ENCODE measurements at places on chromosomes 12 and 14.
A peak's percentile ranks its signal among the peaks of the same experiment; 100 is the strongest.

DNA sequence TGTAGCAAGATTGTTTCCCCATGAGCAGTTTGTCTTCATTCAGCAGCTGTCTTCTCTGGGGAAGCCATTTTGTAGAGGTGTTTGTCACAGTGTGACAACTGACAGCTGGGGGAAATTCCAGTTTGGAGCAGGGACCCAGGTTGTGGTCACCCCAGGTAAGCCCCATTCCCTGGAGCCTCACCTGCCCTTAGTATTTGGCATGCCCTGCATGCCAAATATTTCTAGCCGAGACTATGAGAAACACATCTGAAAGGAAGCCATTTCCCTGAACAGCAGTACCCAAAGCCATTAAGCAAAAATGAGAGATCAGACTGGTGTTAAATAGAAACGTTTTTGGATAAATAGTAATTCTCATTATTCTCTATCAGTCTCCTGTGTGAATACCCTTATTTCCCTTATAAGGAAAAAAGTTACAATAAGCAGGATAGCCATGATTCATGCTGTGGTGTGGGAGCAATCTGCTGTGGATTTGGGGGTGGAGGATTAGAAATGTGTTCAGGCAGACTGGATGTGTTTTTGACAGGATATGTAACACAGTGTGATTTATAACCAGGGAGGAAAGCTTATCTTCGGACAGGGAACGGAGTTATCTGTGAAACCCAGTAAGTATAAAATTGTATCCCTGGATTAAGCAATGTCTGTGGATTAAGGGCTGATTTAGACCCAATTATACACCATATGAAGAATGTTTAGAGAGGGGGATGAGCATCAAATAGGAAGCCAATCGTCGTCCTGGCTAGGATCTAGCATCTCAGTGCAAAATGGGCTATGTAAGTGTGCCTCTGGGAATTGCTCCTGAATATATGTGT, 68.9 kb downstream of the DAD1 start:
- no peak for DNase-seq

DNA sequence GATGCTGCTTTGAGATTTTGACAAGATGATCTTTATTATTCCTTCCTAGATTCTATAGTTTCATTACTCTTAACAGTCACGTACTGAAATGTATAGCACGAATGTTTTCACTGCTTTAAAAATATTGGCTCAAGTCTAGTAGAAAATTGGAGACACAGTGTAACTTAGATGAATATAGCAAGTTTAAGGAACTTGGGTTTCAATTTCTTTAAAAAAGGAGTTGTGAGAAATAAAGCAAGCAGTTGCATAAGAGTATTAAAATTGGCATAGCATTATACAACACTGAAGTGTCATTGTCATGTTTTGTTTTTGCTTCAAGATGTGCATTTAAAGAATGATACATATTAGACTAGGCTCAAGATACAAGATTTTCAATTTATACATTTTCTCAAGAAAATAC, 624.8 kb upstream of the NOVA1 start:
- DNase-seq, result no peak

DNA sequence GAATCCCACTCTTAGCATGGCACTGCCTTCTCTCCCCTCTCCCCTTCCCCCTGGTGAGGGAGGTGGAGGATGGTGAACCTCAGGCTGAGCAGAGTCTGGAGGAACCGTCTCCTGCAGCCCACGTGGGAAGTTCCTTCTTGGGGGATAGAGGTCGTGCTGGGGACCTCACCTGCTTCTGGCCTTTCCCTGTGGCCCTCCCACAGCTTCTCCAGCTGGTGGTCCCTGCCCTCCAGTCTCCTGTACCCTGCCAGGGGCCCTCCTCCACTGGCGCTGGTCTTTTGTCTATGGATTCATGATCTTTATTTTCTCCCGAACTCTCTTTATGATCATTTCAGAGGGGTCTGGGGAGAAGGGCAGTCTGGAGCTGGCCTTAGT, 9.0 kb upstream of the MTA1 start:
- no peak for DNase-seq

GRCh38 chr14:44712024-44712815, 205.1 kb upstream of the FSCB start:
- no peak for DNase-seq

GRCh38 chr12:54420766-54421144, 1.7 kb upstream of the ITGA5 start:
- no peak for DNase-seq

DNA sequence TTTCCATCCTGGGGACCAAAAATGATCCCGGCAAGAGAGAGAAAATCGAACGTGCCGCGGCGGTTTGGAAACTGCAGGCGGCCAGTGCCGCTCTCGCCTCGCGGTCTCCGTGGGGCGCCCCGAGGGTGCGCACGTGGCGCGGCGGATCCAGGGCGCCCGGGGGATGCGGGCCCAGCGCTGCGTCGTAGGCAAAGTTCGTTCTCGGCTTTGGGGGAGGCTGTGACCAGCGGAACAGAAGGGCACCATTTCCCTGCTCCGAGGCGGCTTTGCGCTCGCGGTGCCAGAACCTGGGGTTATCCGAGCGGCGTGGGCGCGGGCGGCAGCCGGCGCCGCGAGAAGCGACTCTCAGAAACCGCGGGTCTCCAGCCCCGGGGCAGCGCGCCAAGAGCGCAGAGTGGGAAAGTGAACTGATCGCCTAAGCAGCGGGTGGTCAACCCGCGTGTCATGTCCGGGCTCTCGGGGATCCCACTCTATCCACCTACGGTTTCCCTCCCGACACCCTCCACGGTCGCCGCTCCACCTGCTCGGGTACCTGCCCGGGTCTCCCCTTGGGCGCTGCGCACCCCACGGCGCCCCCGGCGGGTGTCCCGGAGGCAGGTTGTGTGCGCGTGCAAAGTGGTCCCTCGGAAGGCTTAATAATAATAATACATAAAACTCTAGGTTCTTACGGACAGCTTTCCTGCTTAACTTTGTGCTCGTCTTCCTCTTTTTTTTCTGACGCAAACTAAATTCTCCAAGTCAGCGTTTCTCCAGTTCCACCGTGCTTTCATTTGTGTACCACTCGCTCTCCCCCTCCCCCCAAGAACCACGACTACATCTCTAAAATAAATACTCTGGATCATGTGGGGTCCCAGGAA, 1.2 kb downstream of the ESRRB start:
- no peak for DNase-seq

GRCh38 chr14:73741386-73741875, 27.2 kb upstream of the PNMA1 start:
- peak; percentile 79 for DNase-seq

DNA sequence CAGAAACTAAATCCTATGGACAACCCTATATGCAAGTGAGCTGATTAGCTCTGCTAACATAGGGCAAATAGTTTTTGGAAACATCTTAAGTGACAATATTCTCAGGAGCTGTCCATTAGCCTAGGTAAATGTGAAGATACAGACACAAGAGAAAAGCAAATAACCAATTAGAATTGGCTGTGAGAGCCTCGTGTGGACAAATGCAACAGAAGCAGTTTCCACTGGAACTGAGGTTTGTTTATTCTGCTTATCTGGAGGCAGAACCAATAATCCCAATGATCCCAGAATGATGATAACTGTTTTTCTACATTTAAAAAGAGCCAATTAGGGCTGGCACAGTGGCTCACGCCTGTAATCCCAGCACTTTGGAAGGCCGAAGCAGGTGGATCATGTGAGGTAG, 43.2 kb upstream of the YAF2 start:
- DNase-seq, result no peak

DNA sequence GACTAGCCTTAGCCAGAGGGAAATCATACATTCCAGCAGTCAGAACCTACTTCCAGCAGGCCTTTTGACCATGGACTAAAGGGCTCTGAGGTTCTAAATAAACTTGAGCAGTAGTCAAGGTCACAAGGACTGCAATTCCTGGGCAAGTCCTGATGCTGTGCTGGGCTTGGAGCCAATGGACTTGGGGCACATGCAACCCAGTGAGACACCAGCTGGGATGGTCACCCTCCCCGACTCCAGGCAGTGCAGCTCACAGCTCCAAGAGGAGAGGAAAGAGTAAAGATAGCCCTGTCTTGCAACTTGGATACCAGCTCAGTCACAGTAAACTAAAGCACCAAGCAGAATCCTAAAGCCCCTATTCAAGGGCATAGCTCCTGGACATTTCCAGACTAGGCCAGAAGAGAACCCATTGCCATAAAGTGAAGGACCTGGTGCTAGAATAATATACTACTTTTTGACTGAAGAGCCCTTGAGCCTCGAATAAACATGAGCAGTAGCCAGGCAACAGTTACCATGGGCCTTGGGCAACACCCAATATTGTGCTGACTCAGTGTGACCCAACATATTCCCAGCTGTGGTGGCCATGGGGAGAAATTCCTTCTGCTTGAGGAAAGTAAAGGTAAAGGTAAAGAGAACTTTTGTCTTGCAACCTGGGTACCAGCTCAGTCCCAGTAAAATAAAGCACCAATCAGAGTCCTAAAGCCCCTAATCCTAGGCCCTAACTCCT, 226.2 kb upstream of the CLEC14A start:
- no peak for DNase-seq

DNA sequence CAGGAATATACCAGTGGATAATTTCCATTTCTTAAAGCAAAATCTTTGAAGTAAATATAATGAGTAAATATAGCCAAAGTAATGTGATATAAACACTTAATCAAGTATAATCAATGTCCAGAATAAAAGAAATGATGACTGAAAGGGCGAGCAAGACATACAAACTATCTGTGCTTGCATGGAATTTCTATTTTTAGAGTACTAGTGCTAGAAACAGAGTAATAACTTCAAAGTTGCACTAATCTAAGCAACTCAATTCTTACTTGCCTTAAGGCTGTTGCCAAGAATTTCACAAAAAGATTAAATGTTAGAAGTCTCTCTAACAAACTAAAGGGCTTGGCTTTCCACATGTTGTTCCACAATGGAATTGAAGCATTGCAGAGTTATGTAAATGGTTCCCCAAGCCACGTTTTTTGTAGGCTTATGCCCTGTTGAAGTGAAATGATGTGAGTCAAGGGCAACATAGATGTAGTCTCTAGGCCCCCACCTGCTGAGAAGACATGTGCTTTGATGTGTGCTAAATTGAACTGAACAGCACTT, 175.0 kb upstream of the LMNTD1 start:
- DNase-seq, result no peak

All from stimulated activated CD4-positive, alpha-beta T cell treated with anti-CD3 and anti-CD28 coated beads, TNF-alpha, amount 100 ng/mL, for 24 hours (primary cell).